ENCODE measurements at places on chromosomes 12 and 14.
A peak's percentile ranks its signal among the peaks of the same experiment; 100 is the strongest.

GRCh38 chr12:60539592-60539991 is 943.8 kb downstream of the SLC16A7 start:
- DNase-seq = no peak

DNA sequence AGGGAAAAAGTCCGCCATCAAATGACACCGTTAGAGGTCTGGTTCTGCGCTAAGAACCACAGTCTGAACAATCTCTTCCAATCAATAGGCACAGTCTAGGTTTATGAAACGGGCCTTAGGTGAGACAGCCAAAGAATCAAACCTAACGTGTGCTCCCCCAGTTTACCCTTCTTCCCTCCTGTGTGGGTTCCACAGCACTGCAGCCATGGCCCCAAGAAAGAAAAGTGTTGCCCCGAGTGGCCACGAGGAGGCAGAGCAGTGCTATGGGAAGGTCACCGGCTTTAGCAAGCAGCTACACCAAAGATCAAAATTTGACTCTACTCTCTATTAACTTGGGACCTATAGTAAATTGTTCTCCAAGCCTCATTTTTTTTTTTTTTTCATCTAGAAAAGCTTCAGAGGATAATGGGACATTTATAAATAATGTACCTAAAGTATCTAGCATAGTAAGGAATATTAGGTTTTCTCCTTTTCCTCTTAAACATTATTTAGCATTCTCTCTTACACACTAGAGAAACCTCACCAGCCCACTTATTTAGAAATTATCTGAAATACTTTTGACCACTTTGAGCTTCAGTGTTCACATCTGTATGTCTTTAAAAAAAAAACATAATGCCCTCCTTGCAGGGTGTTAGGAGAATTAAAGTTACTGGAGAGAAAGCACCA is 70.2 kb upstream of the GPHB5 start:
- peak; percentile 24 for DNase-seq

DNA sequence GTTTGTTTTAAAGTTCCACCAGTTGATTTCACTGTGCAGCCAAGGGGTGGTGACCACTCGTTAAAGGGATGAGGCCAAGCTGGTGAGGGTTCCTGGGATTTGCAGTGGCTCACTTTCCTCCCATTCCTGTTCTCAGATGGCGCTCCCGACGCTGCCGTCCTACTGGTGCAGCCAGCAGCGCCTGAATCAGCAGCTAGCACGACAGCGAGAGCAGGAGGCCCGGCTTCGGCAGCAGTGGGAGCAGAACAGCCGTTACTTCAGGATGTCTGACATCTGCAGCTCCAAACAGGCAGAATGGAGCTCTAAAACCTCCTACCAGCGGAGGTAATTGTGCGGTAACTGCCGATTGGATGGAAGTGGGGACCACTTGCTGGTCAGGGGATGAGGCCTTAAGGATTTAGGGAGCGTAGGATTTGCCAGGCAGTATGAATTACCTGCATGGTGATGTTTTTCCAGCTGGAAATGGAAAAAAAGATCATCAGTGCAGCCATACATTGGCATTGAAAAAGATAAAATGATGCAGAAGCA is 2.9 kb downstream of the TCHP start:
- no peak for DNase-seq

DNA sequence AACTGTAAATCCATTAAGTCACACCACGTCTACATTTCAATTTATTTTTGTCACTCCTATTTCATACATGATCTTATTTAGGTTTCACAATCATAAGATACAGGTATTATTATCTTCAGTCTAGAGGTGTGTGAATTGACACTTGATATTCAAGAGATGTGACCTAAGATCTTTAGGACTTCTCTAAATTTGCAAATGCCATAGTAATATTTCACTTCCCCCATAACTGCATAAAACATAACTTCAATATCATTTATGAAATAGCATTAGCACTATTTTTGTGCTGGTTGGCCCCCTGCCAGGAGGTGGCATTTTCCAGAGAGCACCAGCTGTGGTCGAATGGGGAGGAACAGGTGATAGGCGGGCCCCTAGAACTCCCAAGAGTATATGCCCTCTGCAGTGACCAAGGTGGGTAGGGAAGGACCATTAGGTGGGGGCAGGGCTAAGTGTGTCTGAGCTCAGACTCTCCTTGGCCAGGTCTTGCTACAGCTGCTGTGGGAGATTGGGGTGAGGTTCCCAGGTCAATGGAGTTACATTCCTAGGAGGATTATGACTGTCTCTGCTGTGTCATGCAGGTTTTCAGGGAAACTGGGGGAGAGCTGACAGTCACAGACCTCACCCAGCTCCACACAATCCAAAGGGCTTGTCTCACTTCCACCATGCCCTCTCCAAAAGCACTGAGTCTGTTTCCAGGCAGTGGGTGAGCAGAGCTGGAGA is 49.2 kb upstream of the ERGIC2 start:
- DNase-seq = no peak

GRCh38 chr12:15165012-15165659 is 56.1 kb downstream of the RERG start:
- DNase-seq = no peak

DNA sequence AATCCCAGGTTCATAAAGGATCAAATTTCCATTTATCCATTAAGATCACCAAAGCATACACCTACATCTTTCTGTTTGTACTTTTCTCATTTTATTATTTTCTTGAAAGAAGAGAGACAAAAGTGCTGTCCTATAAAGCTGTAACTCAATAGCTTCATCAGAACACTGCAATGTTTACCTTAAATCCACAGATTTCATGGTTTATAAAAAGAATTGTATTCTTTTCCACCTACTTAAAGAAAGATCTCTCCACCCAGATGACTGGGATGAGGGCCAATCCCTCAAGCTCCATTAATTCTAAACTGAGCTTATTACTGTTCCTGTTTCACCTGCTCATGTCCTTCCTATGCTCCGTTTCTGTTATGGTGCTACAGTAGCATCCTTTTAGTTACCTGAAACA is 470.6 kb downstream of the BCAT1 start:
- no peak for DNase-seq

DNA sequence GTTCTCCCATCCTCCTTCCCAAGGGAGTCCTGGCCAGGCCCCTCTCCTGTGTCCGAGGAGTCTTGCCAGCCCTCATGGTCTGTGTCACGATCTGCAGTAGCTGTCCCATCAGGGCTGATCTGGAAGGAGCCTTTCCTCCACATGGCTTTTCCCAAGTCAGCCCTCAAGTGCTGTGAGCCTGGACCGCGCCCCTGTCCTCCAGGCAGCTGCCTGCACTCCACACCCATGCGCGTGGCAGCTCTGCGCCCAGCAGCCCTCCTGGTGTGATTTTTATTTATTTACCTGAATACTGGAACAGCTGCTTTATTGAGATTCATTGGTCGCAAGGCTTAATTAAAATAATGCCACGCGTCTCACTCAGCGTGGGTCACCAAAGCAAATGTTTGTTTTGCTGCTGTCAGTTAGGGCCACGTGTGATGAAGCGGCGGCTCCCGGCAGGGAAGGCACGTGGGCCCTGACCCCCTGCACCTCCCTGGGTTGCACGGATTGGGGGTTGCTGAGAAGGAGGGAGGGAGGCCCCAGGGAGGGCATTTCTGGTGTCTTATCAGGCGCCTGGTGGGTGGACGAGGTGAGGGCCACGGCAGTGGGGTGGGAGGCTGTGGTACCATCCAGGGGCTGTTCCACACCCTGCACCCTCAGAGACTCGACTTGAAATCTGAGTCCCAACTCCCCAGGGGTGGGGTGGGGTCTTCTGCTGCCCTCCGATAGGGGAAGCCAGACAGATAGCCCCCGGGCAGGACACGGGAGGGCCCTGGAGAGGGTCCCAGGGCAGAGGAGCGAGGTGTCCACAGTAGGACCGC is 206.3 kb upstream of the C14orf180 start:
- DNase-seq = no peak

All from stimulated activated CD8-positive, alpha-beta memory T cell treated with anti-CD3 and anti-CD28 coated beads, Interleukin-7, amount 100 ng/mL, for 48 hours (primary cell).